HFF-Myc (cell line): ENCODE measurements at places on chromosomes 5 and 9.

DNA sequence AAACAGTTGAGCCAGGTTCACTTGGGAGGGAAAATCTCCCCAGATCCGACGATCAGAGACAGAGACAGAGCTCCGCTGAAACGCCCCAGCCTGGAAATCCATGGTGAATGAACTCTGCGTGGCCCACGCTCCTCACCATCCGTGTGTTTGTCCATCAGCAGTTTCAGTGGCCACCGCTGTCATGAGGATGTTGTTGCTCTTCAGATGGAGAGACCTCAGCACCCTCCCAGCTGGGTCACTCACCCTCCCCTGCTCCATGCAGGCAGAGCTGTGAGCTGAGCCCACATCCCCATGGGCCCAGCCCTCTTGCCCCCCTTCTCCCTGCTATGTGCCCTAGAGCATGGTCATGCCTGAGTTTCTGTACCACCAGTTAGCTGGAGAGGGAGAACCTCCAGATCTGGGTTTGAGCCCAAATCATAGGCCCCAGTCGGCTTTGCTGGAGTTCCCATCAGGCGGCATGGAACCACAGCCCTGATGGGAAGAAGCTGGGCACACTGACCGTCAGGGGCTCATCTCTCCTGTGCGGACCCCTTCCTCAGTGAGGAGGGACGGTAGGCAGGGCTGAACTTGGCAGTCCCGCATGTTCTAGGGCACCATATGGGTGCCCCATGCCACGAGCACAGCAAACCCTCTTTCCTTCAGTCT is 154.4 kb upstream of the COL5A1 start:
- no peak for DNase-seq

DNA sequence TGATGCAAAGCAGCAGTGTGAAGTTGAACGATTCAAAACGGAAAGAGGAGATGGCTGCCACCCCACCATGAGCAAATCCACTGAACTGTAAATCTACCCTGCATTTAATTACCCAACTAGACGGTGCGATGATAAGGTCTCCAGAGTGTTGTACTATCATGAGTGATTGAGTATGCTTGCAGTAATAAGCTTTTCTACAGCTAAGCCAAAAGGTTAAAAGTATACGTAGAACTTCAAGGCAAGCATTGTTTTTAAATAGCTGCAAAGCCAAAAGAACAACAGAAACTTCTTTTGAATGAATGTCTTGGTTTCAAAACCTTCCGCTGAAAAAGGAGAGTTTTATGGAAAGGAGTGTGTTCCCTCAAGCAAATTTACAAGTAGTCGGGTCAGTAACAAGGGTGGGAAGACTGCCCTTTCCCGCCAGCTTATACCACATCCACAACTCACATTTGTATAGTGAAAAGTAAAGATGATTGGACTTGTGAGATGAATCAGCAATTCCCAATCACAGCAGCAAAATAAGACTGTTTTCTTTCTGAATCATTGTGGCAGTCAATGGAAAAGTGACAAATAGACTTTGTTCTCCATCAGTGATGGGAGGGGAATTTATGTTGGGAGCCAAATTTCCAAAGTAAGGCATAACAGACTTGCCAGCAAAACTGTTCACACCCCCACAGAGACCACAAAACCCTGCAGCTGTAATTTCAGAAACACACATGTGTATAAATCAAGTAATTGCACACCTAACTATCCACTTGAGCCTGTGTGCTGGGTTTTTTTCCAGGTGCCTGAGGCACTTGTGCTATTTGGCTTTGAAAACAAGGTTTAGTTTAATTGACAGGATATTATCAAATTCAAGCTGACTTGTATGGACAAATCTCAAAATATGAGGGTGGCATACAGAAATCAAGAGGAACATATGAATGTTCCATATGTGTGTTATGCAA is 407.7 kb upstream of the GRAMD2B start:
- DNase-seq, result no peak

DNA sequence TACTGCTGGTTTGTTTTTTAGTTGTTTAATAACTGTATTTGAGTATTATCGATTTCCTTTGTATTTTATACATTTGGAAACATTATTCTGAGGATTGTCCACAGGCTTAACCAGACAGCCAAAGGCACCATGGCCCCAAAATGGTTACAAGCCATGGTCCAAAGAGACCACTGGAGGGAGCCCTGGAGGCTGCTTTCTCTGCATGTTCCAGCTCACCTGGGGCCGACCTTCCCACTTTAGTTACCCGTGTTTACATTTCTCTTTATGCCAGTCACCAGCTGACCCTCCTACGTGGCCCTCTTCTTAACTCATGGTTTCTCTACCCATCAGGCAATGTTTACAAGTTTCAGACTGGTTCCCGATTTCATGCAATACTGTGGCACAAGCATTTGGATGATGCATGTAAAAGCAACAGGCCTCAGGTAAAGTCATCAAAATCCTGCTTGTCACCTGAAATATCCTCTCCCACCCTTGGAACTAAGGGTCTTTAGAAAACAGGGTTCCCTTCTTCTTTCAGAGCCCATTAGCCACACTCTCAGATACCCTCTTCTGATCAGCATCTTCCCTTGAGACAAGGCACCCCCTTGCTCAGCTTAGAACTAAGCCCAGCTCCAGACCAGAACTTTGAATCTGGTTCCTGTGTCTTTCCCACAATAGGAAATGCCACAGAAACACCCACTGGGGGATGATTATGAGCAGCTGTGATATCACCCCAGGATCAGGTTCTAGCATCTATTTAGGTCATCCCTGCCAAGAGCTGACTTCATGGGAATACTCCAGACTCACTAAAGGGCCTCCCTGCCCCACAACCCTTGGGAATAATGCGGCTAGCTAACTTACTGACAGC is 49.9 kb upstream of the GARNL3 start:
- no peak for DNase-seq

DNA sequence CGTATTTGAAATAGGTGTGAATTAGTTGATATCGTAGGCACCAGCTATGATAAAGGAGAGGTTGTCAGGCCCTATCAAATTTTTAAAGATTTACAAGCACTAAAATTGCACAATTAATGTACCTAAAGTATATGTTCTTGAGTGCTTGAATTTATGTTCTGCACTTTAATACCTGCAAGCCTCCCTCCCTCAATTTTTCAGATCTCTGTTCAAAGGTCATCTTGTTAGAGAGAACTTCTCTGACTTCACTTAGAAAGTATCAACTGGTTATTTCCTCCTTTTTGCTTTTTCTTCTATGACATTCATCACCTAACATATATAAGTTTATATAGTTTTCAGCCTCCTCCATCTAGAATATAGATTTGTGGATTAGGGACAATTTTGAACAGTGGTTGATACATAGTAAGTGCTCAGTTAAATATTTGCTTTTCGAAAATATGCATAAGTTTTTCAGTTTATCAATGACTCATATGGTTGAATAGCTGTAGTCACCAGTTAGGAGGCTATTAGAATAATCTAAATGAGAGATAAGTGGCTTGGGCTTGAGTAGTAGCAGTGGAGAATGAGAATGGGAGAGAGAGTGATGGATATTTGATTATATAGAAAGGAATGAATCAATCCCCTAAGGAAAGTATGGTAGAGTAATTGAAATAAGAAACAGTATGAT is 37.3 kb downstream of the LOX start:
- no peak for DNase-seq

DNA sequence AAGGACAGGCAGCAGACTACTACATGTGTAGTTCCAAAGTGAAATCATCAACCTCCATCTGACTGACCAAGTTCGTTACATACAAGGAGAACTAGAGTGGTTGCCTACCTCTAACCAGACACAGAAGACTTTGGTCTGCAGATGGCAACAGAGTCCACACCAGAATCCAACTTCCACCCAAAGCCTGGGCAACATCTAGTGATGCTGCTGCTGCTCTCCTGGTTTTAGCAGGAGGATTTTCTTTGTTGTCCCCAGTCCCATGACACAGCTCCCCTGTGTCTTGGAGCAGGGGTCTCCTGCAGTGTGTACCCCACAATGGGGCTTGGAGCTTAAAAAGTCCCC is 46.4 kb upstream of the APC start:
- no peak for DNase-seq

DNA sequence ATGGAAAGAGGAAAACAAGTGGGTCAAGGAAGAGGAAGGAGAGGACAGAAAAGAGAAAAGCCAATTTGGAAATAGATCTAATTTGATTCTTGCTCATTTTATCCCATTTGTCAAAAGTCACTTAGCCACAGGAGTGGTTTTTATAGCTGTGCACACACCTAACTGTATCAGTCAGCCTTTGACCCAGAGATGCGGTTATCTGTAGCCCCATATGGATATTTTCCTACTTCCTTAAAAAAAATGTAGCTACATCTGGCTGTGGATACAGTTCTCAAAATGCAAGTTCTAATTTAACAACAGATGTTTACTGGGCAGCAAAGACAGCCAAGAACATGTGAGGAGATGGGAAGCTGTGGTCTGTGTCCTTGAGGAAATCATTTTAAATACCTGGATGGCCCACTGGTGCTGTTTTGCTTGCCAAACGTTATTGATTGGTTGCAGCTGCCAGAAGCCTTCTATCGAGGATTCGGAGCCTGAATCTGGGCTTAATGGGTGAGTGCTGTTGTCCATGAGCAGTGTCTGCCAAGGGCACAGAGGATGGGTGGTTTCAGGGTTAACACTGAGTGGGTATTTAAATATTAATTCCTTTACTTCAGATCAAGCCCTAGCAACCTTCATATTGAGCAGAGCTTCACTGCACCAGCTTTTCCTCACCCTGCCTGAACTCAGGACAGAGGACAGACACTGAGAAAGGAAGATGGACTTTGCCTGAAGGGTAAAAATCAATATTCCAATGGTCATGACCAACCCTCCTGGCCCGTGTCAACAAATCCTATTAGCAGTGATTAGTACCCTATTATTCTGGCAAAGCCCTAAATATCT is 92.2 kb downstream of the APBA1 start:
- DNase-seq, result no peak

DNA sequence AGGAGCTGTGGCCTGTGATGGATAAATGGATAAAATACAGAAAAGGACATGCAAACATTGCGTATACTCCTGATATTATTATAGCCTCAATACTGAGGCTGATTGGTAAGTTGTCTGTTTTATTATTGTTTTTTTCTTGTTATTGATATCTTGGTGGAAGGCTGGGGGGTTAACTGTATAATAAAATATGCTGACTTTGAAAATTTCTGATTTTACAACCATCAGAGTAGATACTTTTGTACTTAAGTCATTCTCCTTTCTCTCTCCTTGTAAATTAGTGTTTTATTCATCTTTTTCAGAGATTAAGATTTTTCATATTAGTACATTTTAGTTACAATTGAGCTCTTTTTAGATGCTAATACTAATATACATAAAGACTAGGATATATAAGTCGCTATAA is 53.5 kb downstream of the ICE1 start:
- DNase-seq, result no peak

DNA sequence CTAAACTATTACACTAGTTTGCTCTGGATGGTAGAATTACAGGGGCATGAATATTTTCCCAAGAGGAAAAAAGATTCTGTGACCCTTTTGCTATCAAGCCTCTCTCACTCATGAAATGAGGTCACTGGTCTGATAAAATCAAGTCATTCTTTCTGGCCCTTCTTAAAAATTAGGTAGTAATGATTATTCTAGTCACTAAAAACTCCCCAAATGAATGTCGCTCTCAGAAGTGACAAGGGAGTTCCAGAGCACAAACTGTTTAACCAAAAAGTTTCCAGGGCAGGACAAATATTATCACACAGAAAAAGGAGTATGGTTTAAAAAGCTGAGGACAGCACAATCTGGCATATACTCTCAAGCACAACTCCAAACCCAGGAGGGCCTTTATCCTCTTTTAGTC is 12.5 kb downstream of the ERMP1 start:
- DNase-seq, result no peak

- no peak for DNase-seq
Observed at GRCh38 chr5:175354964-175355363, 89.0 kb downstream of the DRD1 start.

GRCh38 chr5:92372766-92373165 is 989.6 kb upstream of the ARRDC3 start:
- DNase-seq, result no peak

GRCh38 chr5:34706084-34706483 is 50.0 kb downstream of the RAI14 start:
- DNase-seq, result no peak

- DNase-seq, result no peak
Observed at GRCh38 chr5:149013796-149014195, 49.1 kb downstream of the SH3TC2 start.

DNA sequence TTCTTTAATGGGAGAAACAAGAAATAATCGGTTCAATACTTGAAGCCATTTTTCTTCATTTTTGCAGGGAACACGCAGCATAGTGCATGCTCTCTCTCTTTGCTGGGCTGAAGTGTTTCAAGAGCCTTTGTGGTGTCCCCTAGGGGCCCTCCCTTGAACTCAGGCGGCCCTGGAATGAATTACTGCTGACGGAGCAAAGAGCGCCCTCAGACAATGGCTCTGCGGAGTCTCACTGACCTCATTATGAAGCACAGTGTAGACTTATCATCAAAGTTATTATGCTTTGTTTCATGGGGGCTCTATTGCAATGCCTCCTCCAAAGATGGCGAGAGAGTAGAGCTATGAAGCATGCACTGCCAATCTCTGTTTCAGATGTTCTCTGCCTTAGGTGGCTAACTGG is 64.8 kb upstream of the ADCY2 start:
- DNase-seq, result no peak

GRCh38 chr5:52864884-52865283 is 77.2 kb downstream of the ITGA1 start:
- DNase-seq, result no peak
